Spinal cord (tissue), 10 donors: ENCODE measurements at places on chromosomes 5 and 9.

DNA sequence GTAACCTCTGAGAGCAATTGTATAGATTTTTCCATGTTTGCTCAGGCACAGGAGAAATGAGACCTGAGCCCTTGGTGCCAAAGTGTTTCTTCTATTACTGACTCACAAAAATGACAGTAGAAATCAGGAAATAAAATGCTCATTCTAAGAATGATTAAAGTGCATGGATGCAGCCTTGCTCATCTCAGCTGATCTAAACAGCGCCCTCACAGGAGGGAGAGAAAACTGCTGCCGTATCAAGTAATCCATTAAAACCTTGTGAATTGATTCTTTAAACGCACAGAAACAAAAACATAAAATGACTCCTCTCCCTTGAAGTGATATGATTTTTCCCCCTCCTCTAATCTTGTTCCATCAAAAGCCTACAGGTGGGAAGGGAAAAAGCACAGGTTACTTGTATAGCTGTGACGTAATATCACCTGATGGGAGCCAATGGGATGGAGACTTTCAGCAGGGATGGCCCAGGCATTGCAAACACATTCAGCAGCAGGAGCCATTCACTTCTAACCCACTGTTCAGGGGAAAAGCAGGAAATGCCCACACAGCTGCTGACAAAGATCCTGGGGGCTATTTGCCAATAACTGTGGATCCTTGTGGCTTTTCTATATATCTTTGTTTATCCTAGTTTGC, 76.7 kb downstream of the PLCXD3 start:
- no peak for DNase-seq

GRCh38 chr9:126148994-126149393, 177.6 kb upstream of the MVB12B start:
- DNase-seq = no peak

- no peak for DNase-seq
These were observed 110.7 kb downstream of the UBE2R2 start for GRCh38 chr9:33927694-33928093.

DNA sequence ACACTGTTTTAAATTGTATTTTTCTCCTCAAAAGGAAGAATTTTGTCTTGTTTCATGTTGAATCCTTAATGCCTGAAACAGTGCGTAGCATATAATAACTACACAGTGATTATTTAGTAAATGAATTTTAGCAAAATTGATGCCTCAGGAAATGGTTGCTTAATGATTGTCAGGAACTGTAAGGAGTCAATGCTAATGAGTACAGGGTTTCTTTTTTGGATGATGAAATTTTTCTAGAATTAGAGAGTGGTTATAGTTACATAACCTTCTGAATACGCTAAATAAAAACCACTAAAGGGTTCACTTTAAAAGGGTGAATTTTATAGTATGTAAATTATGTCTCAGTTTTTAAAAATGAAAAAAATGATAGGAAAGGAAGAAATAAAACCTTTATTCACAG, 14.9 kb downstream of the FAM151B start:
- DNase-seq = no peak

GRCh38 chr5:132065351-132065937, 5.0 kb downstream of the IL3 start:
- peak; percentile 26 for DNase-seq

DNA sequence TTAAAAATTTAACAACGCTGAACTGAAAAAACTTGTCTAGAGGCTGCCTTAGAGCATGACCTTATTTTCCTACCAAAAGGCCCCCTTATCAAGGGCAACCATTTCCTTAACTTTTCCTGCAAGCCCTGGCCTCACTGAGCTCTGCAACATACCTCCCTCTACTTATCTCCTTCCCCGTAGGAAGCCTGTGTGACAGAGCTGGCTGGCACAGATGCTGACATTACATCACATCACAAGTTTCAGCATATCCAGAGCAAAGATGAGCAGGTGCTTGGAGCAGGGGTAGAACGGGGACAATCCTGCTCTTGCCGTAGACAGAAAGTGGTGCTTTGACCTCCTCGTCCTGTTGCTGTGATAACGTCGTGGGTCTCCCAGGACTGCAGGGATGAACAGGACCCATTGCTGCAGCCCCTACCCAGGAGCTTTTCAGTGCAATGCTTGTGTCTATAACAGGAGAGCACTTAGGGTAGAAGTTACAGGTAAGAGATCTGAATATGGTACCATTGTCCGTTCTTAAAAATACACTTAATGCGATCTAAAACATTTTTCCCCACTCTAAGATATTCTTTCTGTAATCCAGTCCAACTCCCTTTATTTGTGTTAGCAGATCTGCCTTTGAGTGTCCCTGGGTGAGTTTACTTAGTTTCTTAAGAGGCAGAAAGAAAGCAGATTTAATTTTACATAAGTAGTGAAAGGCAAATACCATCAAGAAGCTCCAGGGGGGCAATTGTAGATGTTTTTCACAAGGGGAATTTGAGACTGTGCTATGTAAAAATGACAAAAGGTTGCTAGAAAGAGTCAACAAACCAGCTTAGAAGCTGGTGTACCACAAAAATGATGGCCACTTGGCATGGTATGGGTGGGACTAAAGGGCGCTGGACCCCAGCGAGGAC, 101.9 kb upstream of the EFNA5 start:
- DNase-seq = no peak

DNA sequence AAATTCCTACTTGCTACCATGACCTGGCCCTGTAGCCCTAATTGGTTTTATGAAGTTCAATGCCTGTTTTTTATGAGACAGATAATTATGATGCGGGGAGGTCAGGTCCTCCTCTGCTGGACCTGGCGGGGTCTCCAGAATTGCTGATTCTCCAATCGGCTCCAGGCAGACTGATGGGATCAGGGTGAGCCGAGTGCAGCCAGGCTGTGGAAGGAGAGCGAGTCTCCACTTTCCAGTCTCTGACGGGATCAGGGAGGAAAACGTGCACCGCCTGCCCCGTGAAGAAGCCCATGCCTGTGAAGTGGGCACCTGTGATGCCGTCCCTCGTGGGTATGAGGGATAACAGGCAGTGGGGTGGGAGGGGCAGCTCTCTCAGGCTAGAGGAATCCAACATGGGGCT, 71.5 kb upstream of the HSPA9 start:
- DNase-seq = no peak

- no peak for DNase-seq
These were observed 24.2 kb upstream of the DEPDC1B start for GRCh38 chr5:60724126-60724525.
